ENCODE measurements at places on chromosomes 5 and 9.
A peak's percentile ranks its signal among the peaks of the same experiment; 100 is the strongest.

DNA sequence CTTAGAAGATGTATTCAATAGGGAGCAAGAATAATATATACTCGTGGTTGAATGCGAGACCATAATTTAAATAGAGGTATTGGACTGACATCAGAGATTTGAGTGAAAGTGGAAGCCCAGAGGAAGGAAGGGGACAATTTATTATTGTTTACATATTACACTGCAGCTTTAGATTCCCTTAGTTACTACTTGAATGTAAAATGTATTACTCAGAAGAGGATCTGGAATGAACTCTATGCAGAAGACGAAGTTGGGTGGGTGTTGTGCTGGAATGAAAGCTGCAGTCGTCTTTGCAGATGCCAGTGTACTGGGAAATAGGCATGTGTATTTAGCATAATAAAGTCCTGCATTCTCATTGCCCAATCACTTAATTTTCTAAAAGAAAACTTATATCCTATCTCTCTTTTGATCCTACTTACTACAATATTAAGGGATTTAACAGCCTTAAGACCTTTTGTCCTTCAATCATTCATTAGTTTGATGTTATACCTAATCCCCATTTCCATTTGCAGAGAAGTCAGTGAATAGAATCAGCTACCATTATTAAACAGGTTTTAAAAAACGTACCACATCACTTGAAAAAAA, 570.7 kb upstream of the WWC1 start:
- DNase-seq: no peak

- DNase-seq: peak; percentile 42
Observed at GRCh38 chr5:180648658-180649296, 623 bp downstream of the FLT4 start.

DNA sequence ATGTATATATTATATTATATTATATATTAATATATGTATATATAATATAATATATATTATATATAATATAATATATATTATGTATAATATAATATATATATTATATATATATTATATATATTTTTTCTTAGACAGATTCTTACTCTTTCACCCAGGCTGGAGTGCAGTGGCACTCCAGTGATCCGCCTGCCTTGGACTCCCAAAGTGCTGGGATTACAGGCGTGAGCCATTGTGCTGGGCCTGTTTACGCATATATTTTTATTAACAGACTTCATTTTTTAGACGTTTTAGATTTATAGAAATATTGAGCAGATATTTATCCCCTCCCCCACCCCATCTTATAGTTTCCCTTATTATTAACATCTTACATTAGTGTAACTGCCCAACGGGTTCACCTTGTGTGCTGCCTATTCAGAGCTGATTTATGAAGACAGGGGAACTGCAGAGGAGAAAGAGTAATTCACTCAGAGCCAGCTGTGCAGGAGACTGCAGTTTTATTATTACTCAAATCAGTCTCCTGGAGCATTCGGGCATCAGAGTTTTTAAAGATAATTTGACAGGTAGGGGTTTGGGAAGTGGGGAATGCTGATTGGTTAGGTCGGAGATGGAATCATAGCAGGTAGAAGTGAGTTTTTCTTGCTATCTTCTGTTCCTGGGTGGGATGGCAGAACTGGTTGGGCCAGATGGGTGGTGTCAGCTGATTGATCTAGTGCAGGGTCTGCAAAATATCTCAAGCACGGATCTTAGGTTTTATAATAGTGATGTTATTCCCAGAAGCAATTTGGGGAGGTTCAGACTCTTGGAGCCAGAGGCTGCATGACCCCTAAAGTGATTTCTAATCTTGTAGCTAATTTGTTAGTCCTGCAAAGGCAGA, 93.4 kb downstream of the UNC13B start:
- DNase-seq: no peak

- no peak for DNase-seq
Observed at GRCh38 chr9:125961072-125961471, 213.9 kb downstream of the PBX3 start.

GRCh38 chr5:137734331-137734730, 1.6 kb downstream of the KLHL3 start:
- DNase-seq: peak; percentile 27
